ENCODE measurements at places on chromosomes 4 and X. TPM values are rescaled to one million over a fixed set of nuclear protein-coding genes. Genes with fewer than 3 reads are reported as not detected.

The ADD1 gene
- polyA plus RNA-seq = 76.1 TPM

The SPANXC gene
- not detected for polyA plus RNA-seq

DNA sequence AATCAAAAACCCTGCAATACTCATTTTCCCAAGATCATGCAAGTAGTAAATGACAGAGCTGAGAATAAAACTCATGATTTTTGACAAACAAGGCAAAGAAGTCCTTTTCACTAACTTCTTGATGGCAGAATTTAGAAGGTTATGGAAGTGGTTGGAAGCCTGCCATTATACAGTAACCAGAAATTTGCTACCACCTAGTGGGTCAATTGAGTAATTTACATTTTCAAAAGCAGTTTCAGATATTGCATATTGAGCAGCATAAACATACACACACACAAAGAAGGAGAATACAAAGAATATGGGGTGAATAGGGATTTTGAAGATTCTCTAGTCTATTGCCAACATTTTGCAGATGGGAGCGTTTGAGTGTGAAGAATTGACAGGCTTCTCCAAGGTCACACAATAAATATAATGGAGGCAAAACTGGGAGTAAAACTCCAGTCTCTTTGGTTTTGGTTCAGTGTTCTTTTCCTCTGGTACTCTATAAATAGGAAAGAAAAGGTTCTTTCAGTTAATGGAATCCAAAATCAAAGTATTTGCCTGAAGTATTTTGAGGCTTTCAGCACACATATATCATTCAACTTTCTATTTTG, 70.2 kb downstream of the GC start:
- H3K4me3 ChIP-seq = no peak overlapping the region
- no peak for DNase-seq
- H3K27me3 ChIP-seq = no peaks in the 10 kb centered on the region

- DNase-seq = no peak
- H3K4me1 ChIP-seq = peaks cover 5% of the 10 kb centered on the region
- no peak overlapping the region for H3K27ac ChIP-seq
- no peaks in the 10 kb centered on the region for H3K36me3 ChIP-seq
Observed at GRCh38 chr4:154417373-154417673, 74.3 kb downstream of the DCHS2 start.

- H3K36me3 ChIP-seq = no peaks in the 10 kb centered on the region
- no peak overlapping the region for H3K4me3 ChIP-seq
- no peak overlapping the region for H3K27ac ChIP-seq
- no peaks in the 10 kb centered on the region for H3K4me1 ChIP-seq
- DNase-seq = no peak
- no peaks in the 10 kb centered on the region for H3K27me3 ChIP-seq
Observed at GRCh38 chrX:39886282-39886681, 211.5 kb downstream of the BCOR start.

- H3K36me3 ChIP-seq = no peaks in the 10 kb centered on the region
- H3K27me3 ChIP-seq = no peaks in the 10 kb centered on the region
- H3K4me3 ChIP-seq = no peak overlapping the region
- no peaks in the 10 kb centered on the region for H3K4me1 ChIP-seq
- H3K27ac ChIP-seq = no peak overlapping the region
- DNase-seq = no peak
Observed at GRCh38 chr4:87506974-87507701, 22.0 kb downstream of the SPARCL1 start.

- no peak overlapping the region for H3K4me3 ChIP-seq
- no peaks in the 10 kb centered on the region for H3K27me3 ChIP-seq
- no peak for DNase-seq
- H3K4me1 ChIP-seq = no peaks in the 10 kb centered on the region
- H3K27ac ChIP-seq = no peak overlapping the region
Observed at GRCh38 chr4:143287572-143287923, 49.1 kb upstream of the GAB1 start.

DNA sequence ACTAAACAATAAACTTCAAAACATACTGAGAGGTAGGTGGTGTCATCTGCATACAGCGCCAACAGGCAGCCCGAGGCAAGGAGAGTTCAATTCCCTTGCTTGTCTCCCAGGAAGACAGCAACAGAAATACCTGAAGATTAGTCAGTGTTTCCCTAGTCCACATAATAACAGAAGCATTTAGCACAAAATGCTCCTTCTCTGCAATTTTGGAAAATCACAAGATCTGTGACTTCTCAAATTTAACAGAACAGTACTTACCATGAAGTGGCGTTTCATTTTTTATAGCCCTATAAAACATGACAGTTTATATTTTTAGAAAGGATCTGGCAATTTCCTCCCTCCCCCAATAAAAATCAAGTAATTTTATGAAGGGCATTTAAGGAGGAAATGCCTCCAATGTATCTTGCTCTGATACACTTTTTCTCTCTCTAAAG, 67.1 kb upstream of the MYOZ2 start:
- no peak overlapping the region for H3K27ac ChIP-seq
- no peaks in the 10 kb centered on the region for H3K4me1 ChIP-seq
- DNase-seq = no peak
- no peaks in the 10 kb centered on the region for H3K36me3 ChIP-seq

DNA sequence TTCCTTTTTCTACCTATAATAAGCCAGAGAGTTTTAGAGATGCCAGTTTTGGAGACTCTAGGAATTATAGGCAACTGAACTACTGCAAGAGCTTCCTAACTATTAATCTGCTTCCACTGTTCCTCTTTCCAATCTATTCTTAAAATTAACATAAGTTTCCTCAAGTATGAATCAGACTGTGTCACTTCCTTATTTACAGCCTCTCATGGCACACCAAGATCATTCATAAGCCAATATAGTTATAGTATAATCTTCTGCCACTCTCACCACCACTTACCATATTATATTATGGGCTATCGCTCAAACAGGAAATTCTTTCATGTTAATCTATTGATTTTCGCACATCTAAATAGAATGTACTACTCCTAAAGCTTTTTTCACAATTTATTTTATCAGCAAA, 383.5 kb downstream of the STPG2 start:
- H3K4me1 ChIP-seq = no peaks in the 10 kb centered on the region
- no peak for DNase-seq
- no peak overlapping the region for H3K4me3 ChIP-seq
- no peak overlapping the region for H3K27ac ChIP-seq
- no peaks in the 10 kb centered on the region for H3K27me3 ChIP-seq
- H3K36me3 ChIP-seq = no peaks in the 10 kb centered on the region

DNA sequence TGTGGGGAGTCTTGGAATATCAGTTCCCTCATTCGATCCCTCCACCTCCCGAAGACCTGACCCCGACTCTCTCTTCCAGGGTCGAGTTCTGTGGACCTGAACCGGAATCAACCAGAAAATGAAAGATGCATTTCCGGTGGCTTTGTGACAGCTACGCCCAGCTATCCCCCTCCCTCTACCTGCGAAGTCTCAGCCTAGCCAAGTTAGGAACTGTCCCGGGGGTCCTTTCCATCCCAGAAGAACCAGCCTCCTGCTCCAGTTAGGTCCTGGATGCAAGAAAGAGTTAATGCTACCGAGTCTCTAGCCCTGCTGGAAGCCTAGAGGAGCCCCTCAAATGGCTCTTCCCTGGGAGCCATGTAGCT, 13.4 kb upstream of the ETDC start:
- no peak for DNase-seq
- H3K4me1 ChIP-seq = peaks cover 11% of the 10 kb centered on the region
- H3K27me3 ChIP-seq = no peaks in the 10 kb centered on the region
- H3K36me3 ChIP-seq = no peaks in the 10 kb centered on the region
- no peak overlapping the region for H3K27ac ChIP-seq

GRCh38 chrX:81392396-81392795, 190.5 kb downstream of the SH3BGRL start:
- H3K36me3 ChIP-seq = no peaks in the 10 kb centered on the region
- no peaks in the 10 kb centered on the region for H3K27me3 ChIP-seq
- DNase-seq = peak; percentile 25
- peaks cover 4% of the 10 kb centered on the region for H3K4me1 ChIP-seq
- H3K4me3 ChIP-seq = no peak overlapping the region

- no peaks in the 10 kb centered on the region for H3K4me1 ChIP-seq
- no peaks in the 10 kb centered on the region for H3K27me3 ChIP-seq
- DNase-seq = no peak
- no peak overlapping the region for H3K27ac ChIP-seq
- H3K36me3 ChIP-seq = peaks cover 13% of the 10 kb centered on the region
Observed at GRCh38 chrX:96763608-96764007, 79.0 kb downstream of the DIAPH2 start.

GRCh38 chr4:2888886-2889285, 45.2 kb downstream of the ADD1 start:
- no peak overlapping the region for H3K27ac ChIP-seq
- no peak overlapping the region for H3K4me3 ChIP-seq
- no peaks in the 10 kb centered on the region for H3K27me3 ChIP-seq
- peak; percentile 35 for DNase-seq
- H3K36me3 ChIP-seq = peaks cover 50% of the 10 kb centered on the region
- peaks cover 8% of the 10 kb centered on the region for H3K4me1 ChIP-seq

- no peak overlapping the region for H3K27ac ChIP-seq
Observed at GRCh38 chrX:103999234-103999633, 14.3 kb downstream of the H2BW1 start.

- H3K27me3 ChIP-seq = peaks cover 26% of the 10 kb centered on the region
- no peak overlapping the region for H3K27ac ChIP-seq
- DNase-seq = no peak
- H3K4me1 ChIP-seq = no peaks in the 10 kb centered on the region
- H3K36me3 ChIP-seq = no peaks in the 10 kb centered on the region
Observed at GRCh38 chrX:100648458-100649417, 4.7 kb downstream of the SRPX2 start.

DNA sequence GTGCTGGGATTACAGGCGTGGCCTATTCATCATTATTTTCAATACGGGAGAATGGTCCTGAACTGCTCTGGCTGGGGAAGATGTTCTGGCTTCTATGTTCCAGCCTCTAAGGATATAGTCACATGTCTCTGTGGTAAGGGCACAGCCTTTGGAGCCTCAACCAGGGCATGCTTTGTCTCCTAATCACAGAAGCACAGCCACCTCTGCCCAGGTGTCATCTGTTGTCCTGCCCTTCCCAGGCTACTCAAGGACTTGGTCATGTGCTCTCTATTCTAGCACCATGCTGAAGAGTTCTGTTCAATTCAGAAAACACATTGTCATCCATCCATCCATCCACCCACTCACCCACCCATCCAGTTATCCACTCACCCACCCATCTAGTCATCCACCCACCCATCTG, 29.5 kb downstream of the ASMTL start:
- H3K4me3 ChIP-seq = no peak overlapping the region
- H3K36me3 ChIP-seq = peaks cover 27% of the 10 kb centered on the region
- no peaks in the 10 kb centered on the region for H3K4me1 ChIP-seq
- H3K27me3 ChIP-seq = no peaks in the 10 kb centered on the region
- no peak for DNase-seq

DNA sequence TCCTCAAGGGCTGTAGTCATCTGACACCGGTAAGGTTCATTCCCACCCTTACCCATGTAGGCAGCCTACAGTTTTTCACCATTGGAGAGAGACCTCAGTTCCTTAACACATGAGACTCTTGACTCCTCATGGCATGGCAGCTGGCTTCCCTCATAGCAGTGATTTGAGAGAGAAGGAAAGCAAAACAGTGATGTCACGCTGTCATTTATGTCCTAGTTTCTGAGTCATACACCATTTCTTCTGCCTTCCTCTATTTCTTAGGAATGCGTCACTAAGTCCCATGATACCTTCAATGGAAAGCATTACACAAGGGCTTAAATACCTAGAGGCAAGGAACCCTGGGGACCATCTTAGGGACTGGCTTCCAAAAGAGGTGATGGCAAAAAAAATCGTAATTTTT, 226.1 kb downstream of the SPCS3 start:
- H3K36me3 ChIP-seq = no peaks in the 10 kb centered on the region
- H3K27me3 ChIP-seq = no peaks in the 10 kb centered on the region
- no peak overlapping the region for H3K4me3 ChIP-seq
- DNase-seq = no peak

GRCh38 chr4:139460565-139460964, 6.6 kb downstream of the RAB33B start:
- no peak overlapping the region for H3K4me3 ChIP-seq
- no peaks in the 10 kb centered on the region for H3K36me3 ChIP-seq
- no peaks in the 10 kb centered on the region for H3K27me3 ChIP-seq
- no peak for DNase-seq
- peaks cover 29% of the 10 kb centered on the region for H3K4me1 ChIP-seq
